ENCODE measurements at places on chromosomes 13 and 19.

DNA sequence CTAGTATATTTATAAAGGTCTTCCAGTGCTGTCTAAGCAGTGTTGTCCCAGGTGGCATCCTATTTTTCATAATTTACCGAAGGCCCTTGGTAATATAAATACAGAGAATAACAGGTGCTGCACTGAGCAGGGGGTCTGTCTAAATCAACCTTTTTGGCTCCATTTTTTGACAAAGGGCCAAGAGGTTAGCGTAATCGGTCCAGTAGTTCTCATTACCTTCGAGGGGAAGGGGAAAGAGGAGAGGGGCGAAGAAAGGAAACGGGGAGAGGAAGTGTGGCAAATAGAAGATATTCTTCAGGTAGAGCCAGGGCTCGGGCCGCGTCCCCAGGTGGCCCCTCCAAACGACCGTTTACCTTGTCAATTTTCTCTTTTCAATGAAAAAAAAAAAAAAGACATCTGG is 749 bp upstream of the PAN3 start:
- DNase-seq: no peak

DNA sequence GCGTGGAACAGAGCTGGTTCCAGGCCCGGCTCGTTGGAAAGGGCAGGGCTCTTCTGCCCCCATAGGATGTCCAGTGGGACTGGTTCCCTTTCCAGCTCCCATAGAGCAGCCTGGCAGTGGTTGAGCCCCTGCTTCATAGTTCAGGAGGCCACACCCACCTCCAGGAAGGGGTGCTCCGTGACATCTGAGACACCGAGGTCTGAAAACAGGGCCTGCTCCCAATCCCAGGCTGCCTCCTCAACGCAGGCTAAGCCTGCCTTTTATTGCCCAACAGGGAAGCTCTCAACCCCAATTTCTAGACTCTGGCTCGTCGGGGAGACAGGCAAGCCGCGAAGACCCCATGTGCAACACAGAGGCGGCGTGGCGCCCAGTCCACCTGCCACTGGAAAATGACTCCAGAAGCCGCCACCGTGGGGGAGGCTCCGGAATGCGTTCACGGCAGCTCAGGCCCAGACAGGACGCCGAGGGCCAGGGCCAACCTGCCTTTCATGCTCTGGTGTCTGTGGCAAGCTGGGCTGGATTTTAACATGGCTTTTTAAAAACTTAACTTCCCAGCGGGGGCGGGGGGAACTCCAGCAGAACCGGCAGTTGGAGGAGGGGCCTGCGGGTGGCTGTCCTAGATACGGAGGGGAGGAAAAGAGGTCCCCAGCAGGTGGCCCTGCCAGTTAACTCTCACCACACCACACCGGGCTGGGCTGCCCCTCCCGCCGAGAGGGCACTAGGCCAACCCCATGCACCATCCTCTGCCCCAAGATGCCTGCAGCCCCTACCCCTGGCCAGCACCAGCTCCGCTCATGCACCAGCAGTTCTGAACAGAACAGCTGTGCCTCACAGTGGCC is 17.9 kb upstream of the TINCR start:
- DNase-seq: no peak

GRCh38 chr13:113369189-113369588 is 5.3 kb upstream of the GRTP1 start:
- no peak for DNase-seq

- no peak for DNase-seq
Measured at GRCh38 chr13:20702915-20703779, at the start of gene IL17D. Gene IL17D (plus strand): TSS chr13:20703699. CDS start chr13:20704002, 303 bp downstream.

DNA sequence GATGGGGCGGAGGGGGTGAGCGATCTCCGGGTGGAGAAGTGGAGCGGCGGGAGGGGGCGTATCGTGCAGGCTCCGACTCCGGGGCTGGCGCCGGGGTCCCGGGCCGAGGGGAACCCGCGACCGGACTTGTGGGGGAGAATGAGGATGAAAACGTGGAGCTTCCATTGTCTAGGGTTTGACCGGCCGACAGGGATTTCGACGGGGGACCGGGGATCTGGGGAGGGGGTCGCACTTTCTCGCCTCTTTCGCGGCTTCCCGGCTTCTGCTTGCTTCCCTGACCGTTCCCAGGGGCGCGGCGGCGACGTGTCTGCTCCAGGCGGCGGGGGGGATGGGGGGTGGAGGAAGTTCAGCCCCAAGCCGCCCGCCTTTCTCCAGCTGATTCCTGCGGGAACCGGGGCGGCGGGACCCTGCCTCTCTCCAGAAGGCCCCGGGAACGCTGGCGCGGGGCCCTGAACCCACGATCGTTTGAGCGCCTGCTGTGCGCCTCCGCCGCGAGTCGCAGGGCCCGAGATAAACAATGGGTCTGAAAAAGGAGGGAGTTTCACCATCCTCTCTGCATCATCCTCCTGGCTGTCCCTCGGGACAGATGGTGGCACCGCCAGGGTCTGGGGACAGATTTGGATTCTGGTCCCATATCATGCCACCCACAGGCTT is 790 bp downstream of the TPM4 start:
- DNase-seq: no peak

- no peak for DNase-seq
Measured at GRCh38 chr19:11263726-11264125, 1.4 kb upstream of the DOCK6 start.

- no peak for DNase-seq
Measured at GRCh38 chr19:31353833-31354232, 4.6 kb upstream of the TSHZ3 start.

Data from omental fat pad (tissue), 4 donors.